D721Med (cell line): ENCODE measurements at places on chromosomes 5 and 9.
A peak's percentile ranks its signal among the peaks of the same experiment; 100 is the strongest.

DNA sequence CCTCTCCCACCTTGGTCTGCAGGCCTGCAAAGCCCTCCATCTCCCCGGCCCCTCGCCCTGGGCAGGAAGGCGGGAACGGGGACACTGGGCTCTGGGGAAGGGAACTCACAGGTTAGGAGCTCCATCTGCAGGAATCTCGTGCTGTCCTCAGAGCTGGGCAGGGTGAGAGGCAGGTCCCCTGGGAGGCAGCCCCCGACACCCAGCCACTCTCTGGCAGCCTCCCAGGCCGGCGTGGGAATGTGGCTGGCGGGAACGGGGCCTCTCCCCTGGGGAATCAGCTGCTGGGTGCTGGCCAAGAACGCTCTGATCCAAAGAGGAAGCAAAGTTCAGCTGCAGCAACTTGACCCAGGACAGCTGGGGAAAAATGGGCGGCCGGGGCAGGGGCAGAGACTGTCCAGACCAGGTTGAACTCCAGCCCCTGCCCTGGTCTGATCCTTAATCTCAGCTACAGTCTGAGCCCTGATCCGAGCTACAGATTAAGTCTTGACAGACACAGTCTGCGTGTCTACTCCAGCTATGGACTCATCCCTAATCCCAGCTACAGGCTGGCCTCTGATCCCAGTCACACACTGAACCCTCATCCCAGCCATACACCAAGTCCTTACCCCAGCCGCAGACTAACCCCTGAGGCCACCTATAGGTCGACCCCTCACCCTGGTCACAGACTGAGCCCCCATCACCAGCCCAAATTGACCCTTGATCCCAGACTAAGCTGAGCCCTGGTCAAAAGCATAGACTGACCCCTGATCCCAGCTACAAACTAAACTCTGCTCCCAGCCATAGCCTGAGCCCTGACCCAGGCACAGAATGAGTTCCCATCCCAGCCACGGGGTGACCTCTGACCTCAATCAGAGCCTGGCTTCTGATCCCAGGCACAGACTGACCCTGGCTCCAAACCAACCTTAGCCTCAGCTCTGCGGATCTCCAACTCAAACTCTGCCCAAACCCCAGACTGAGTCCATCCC, 37.3 kb upstream of the EGFL7 start:
- peak; percentile 83 for DNase-seq

GRCh38 chr5:103408408-103408807, 149.8 kb downstream of the MACIR start:
- DNase-seq, result no peak

GRCh38 chr5:6715758-6716628, 2.8 kb downstream of the TENT4A start:
- no peak for DNase-seq

DNA sequence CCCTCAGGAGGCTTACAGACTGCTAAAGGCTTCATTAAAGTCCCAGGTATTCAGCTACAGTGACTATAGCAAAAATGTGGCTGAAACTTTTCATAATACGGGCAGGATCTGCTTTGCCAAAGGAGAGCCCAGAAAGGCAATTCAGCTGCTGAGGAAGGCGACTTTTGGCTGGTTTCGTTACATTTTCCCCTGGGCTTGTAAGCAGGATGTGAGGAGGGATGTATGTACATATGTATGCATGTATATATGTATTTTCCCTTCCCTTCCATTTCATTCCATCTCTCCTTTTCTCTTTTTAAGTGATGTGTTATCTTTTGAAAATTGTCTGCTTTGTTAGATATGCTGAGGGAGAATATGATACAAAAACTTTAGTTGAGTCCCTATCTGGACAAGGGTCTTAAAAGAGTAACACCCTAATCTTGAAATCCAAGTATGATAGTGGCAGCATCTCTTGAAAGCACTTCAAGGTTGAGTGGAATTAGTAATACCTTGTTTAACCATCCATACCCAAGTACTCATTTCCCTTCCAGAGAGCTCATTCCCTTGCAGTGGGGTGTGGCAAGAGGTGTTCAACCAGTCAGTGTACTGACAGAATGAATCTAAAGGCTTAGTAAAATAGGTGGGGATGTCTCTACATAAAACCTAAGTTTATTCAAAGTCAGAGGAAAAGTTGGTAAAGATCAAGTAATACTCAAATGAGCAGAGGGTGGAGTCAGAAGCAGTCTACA, 28.7 kb downstream of the RAD1 start:
- DNase-seq, result no peak

DNA sequence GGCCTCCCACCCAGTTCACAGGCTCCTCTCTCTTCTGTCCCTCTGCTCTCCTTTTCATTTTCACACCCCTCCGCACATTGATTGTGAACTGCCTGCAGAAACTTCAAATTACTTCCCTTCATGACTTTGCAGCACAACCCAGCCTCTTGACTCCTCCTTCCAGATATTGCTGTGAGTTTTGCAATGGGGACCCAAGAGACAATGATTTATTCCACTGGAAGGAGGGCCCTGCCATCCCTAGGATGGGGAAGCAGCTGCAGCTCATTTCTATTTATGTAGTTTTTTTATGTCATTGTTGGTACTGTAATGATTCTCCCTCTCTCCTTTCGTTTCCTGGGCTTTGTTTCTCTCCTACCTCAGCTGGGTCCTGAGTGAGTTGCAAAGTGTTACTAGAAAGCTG, 364.9 kb downstream of the ICE1 start:
- no peak for DNase-seq

DNA sequence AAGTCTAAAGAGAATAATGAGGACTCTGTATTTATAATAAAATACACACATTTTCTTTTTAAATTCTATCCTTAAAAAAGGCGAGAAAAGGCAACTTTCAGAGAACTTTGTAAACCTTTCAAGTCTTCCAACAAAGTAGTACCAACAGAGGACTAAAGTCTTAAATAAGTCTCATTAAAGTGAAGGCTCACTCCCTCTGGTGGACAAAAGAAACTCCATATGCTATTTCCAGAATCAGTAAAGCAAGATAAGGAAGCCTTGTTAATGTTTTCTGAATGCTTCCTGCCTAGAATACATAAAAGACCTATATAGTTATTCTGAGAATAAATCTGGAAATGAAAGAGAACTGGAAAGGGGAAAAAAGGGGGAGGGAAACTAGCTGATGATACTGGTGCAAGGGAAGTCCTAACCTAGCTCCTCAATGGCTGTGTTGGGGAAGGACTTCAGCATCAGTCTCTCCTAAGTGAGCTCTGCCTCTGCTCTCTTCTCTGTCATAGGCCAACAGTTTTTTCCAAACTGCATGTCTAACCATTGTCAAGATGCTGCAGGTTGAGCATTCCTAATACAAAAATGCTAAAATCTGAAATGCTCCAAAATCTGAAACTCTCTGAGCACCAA, 7.2 kb downstream of the HMGCS1 start:
- no peak for DNase-seq

DNA sequence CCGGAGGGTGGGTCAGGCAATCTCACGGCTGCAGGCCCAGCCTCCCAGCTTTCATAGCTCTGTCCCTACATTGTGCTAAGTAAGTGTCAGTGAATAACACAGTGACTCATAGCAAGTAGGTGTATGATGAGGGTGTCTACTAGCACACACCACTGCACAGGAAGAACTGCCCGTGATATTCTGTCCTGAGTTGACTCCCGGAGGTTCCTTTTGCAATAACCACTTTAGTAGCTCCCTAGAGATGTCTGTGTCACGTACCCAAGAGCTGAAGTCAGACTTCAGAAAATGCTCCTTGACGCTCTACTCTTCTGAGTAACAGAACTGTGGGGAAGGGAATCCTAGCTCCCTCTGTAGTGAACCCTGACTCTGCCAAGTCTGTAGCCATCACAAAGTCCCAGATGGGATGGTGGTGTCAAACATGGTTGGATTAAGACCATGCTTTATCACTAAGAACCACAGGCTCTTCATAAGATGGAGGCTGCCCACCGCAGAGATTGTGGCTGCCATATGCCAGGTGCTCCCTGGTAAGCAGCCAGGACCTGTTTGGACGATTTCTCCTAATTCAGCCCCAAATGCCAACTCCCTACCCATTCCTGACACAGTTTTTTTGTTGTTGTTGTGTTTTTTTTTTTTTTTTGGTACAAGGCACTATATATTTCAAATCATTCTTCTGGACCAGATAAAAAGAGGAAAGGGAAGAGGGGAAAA, 352.6 kb upstream of the PANK3 start:
- DNase-seq, result no peak

DNA sequence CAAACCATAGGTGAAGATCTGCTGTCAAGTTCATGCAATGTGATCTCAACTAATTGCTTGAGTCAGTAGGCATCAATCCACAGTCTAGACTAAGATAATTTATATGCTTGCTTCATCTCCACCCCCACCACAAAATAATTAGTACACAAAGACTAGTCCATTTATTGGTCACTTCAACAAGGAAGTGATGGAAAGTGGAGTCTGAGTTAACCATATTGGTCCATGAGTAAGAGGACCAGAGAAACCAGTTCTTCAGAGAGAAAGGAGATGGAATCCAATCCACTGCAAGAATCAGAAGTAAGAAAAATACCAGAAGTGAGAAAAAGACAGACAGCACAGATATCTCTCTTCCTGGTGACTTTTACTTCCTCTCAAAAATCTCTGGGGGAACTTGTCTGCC, 366.5 kb downstream of the CHSY3 start:
- no peak for DNase-seq

- peak; percentile 14 for DNase-seq
Observed at GRCh38 chr5:112329419-112330090, 89.5 kb downstream of the EPB41L4A start.

DNA sequence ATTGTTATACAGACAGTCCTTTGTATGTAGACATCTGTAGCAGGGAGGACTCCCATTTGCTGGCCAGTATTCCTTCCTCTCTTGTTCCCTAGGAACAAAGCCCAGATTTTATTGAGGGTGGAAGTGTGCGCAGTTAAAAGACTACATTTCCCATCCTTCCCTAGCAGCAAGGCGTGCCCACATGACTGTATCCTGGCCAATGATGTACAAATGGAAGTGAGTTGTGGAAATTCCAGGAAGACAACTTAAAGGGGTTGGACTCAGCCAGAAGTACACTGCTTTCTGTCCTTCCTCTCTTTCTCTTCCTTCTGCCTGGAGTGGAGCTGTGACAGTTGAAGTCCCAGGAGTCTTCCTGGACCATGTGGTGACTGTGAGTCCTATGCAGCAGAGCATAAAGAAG, 89.0 kb downstream of the HRH2 start:
- no peak for DNase-seq

DNA sequence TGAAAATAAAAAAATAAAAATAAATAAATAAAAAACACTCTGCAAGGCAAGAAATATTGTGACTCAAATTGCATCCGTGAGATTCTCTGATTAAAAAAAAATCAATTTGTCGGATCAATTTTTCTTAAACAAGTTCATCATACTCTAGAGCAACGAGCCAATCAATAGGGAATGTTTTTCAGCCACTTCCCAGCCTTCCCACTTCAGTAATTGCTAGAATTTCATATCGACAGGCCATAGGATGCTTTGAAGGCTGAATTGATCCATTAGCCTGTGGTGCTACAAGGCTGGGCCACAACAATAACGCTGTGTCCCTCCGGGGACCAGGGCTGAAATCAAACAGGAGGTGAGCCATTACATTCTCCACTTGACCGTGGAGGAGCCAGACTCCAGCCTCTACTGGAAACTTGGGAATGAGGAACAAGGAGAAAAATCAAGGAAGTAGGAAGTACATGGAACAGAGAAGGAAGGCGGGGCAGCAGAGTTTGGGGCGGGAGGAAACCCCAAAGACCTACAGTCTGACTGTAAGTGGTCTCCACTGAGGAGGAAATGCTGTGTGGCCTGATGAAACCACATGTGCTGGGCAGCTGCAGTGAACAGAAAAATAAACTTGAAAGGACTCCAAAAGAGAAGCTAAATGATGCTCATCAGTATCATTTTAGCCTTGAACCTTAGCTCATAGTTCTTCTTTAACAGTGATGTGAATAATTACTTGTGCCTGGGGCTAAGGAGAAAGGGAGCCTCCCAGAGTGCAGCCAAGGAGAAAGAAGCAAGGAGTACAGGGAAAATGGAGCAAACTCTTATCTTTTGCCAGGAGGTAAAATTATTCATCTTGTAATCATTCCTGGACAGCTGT, 308.6 kb downstream of the TLE1 start:
- DNase-seq, result no peak

- no peak for DNase-seq
Observed at GRCh38 chr5:31941151-31941755, 232.9 kb downstream of the GOLPH3 start.

DNA sequence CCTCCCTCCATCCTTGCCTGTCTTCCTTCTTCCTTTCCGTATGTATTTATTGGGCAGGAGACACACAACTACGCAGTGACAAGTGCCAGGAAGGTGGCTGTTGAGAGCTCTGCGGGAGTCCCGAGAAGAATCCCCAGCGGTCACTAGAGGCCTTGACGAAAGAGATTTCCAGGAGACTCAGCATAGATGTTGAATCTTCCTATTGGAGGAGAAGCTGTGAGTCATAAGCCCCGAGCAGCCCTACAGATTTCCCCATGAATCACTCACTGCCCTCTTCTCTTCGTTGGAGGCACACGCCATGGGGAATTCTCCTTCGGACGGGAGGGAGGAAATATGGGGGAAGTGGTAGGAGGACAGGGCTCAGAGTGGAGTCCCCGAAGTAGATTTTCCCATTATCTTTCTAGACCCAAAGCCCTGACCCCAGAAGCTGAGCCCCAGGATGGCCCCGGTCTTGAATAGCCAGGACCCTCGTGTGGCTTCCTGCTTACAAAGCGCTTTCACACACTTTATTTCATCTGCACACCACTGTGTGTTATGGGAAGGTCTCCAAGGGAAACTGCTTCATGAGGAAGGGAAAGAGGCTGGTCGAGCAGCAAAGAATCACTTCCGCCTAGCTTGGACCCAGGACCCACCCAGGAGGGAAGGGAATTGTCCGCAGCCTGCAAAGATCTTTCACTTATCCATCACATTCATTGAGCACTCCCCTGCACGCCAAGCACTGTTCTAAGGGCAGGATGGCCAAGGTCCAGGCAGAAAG, 12.7 kb downstream of the DUSP1 start:
- DNase-seq, result no peak

- no peak for DNase-seq
Observed at GRCh38 chr5:146825033-146825432, 53.5 kb downstream of the PPP2R2B start.
